Activated T-cell treated with anti-CD3 and anti-CD28 coated beads for 4 hours (primary cell): ENCODE measurements at places on chromosomes 13 and 19.

- no peak for DNase-seq
Observed at GRCh38 chr19:39152066-39152465, 26.5 kb downstream of the PAK4 start.

DNA sequence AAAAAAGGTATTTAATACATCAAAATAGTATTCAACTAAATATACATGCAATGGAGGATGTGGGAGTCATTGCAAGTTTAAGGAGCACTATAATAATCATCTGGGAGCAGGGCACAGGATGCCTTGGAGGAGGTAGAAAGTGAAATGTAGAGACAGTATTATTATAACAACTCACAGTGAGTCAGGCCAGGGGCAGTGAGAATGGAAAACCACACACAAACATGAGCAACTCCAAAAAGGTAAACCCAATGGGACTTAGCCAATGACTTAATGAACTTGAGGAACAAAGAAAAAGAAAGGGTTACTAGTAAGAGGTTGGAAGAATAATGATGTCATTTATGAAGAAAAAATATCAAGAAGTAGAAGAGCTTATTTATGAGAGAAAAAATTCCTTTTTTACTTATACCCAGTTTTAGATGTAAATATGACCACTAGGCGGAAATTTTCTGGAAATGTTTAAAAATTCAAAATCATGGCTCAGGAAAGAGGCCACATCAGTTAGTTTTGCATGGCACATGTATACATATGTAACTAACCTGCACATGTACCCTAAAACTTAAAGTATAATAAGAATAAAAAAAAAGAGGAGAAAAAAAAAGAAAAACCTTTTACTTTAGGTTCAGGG is 389.3 kb downstream of the SUCLA2 start:
- no peak for DNase-seq

GRCh38 chr13:111512707-111513106 is 192.3 kb downstream of the TEX29 start:
- DNase-seq = no peak

GRCh38 chr13:51286135-51287002 is 53.1 kb upstream of the SERPINE3 start:
- peak; percentile 59 for DNase-seq

- DNase-seq = no peak
Observed at GRCh38 chr13:76993021-76993420, 1.1 kb downstream of the CLN5 start.

- peak; percentile 92 for DNase-seq
Observed at GRCh38 chr19:52397310-52398080, at the start of gene ZNF528. Gene ZNF528, plus strand, starts transcription at chr19:52397849. Its CDS starts 4,165 bp downstream, at chr19:52402014.

- no peak for DNase-seq
Observed at GRCh38 chr19:6519289-6519688, 11.5 kb upstream of the TNFSF9 start.

DNA sequence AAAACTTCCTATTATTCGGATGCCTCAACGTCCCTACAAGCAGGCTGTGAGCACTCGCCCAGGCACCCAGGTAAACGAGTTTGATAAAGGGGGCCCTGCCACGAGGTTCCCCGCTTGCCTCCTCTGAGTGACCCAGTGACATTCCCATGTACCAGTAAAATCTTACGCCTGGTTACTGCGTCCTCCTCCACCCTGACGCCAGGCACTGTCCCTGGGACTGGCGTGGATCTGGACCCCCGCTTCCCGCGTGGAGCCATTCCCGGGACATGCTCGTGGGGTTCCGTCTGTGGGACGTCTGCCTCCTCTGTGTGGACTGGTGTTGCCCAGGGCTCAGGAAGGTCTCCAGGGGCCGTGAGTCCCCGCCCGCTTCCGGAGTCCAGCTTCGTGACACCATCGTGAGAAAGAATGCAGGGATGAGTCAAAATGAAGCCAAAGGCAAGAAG is 407 bp upstream of the ZNF550 start:
- no peak for DNase-seq

- no peak for DNase-seq
Observed at GRCh38 chr19:52700673-52701072, 34.2 kb downstream of the ZNF611 start.

GRCh38 chr13:30346153-30346788 is 38.9 kb upstream of the KATNAL1 start:
- peak; percentile 33 for DNase-seq

DNA sequence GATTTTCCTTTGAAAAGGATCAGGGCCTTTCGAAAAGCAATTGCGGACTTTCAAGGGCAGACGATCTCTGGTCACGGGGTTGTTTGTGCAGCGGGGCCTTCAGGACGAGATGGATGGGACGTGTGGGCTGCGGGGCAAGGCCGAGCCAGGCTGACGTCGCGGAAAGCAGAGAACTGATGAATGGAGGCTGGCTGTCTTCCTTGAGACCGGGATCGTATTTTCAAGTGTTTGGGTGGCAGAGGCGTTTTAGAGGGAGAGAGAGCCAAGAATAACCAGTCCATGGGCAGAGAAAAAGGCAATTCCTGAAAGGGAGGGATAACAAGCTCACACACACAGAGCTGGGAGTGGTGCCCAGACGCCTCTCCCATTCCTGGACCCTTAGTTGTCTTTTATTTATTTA is 138.9 kb upstream of the USP29 start:
- no peak for DNase-seq

DNA sequence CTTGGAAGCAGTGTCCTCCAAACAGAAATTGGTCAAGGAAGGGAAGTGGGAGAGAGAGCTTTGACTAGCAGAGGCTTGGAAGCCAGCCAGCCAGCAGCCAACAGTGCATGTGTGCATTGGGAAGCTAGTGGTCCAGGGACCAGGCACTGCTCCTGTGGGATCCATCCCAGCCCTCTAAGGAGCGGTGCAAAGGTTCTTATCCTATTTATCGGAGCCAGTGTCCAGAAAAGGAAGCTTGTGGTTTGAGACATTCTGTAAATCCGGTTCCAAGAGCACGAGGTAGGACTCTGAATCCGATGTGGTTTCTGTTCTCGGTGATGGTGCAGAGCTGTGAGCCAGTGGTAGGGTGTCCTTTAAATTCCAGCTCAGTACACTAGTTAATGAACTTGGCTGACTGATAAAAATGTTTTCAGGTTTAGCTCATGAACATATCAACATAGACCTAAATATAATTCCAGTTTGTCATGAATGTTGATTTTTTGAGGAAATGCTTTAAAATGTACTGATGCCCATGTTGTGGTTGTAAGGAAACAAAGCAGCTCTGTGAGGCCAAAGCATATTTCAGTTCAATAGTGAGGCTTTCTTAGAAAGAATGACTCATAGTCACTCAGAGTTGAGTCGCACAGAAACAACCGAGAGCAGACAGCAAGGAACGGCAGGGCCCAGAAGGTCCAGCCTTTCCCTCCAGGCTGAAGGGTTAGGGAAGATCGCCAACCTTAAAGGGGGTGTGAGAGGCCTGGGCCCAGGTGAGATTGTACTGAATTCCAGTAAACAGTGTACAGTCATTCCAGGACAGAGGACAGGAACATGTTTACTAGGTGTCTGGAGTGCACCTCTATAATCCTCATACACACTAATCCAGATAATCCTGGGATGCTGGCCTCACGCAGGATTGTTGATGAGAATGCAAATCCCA is 21.5 kb upstream of the GARRE1 start:
- DNase-seq = no peak

DNA sequence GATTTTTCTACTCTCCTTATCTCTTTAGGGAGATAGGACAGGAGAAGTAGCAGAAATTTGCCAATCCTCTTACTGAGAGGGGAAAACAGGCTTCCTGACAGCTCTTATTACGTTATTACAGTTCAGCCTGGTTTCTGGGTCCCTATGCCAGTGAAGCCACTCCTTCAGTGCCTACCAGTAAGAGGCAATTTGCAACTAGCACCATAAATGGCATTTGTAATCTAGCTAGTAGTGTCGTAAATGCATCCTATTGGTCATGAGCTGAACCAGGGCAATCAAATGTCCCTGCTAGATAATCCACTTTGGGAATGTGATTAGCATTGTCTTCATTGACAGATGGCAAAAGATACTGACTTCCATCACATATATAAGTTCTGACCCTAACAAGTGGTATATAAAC is 428.8 kb downstream of the DCT start:
- no peak for DNase-seq

GRCh38 chr19:39065928-39066327 is 18.2 kb upstream of the ACP7 start:
- DNase-seq = no peak

- no peak for DNase-seq
Observed at GRCh38 chr13:96089749-96090239, at the start of gene HS6ST3. Gene HS6ST3, plus strand, starts transcription at chr13:96090107.

GRCh38 chr13:99191900-99192399 is 8.7 kb upstream of the UBAC2 start:
- DNase-seq = no peak

DNA sequence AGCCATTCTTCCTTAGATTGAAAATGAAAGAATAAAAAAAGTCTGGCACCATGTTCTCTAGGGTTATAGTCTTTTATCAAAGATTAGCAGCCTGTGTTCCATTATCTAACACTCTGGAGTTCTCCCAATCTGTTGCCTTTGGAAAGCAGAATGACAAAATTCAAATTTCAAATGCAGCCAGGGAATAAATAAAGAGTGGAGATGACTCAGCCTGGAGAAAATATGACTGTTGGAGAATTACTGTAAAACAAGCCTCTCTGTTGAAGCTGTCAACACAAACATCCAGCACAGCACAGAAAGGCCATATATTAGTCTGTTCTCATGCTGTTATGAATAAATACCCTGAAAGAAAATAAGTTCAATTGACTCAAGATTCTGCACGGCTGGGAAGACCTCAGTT is 650.5 kb upstream of the SLC10A2 start:
- no peak for DNase-seq

- DNase-seq = no peak
Observed at GRCh38 chr19:36672368-36672767, 5.7 kb upstream of the ZNF461 start.

DNA sequence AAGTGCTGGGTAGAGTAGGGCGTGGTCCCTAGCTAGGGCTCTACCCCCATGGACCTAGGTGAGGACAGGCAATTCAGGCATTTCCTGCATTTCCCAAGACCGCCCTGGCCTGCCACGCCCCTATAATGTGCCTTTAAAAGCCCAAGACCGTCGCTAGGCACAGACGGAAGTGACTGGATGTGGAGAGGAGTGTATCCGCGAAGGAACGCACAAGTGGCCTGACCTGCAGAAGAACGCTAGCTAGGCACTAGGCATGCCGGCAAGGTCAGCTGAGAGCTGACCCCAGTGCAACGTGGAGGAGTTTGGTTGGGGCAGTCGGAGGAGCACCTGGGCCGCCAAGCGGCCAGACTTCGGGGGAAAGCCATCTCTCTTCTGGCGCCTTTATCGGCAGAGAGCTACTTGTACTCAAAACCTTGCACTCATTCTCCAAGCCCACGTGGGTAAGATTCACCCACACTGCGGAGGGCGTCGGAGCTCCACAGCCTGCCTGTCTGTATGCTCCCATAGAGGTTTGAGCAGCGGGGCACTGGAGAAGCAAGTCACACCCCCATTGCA is 370.0 kb downstream of the FGF9 start:
- no peak for DNase-seq

GRCh38 chr13:31722673-31723072 is 16.7 kb upstream of the RXFP2 start:
- DNase-seq = no peak

GRCh38 chr13:107065036-107065435 is 497.1 kb upstream of the ARGLU1 start:
- DNase-seq = no peak

DNA sequence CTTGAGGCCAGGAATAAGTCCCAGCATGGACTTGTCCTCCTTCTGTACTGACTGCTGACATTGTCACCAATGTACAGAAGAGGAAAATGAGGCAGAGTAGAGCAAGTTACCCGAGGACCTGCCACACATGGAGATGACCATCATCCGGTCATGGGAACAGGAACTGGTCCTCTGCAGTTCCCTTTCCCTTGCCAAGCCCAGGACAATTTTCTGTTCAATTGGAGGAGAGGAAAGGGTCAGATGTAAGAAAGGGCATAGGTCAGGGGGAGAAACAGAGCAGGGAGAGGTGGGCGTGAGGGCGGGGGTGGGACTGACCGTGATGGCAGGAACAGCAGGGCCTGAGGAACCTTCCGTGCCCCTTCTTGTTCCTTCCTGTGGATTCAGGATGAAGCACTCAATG is 18.6 kb downstream of the PHLDB3 start:
- no peak for DNase-seq

- DNase-seq = no peak
Observed at GRCh38 chr19:31506102-31506501, 156.9 kb upstream of the TSHZ3 start.

DNA sequence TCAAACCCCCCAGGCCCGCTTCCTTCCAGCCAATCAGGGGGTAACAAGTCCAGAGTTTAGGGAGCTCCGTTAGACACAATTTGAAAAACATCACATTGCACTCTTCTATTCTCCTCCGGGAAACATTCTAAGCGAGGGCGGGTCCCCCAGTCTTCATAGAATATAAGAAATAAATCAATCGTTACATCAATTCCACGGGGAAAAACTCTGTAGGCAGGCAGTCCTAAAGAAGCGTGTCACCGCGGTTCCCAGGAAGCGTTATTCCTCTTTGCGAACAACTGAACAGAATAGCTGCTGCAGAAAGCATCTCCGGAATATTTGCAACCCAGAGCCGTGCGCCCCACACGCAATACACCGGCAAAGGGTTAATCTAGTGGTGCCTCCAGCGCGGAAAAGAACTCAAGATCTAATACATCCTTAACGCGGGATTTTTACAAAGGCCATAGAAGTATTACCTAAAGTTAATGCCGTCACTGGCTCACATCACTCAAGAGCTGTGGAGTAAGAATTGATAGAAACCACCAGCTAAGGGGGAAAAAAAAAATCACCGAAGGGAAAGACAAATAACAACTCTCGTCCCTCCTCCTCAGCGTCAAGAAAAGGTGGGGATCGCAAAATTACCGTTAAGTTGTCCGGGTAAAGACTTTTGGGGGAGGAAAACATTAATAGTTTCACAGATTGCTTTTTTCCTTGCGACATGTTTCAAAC is 65.1 kb downstream of the KCNRG start:
- DNase-seq = no peak

DNA sequence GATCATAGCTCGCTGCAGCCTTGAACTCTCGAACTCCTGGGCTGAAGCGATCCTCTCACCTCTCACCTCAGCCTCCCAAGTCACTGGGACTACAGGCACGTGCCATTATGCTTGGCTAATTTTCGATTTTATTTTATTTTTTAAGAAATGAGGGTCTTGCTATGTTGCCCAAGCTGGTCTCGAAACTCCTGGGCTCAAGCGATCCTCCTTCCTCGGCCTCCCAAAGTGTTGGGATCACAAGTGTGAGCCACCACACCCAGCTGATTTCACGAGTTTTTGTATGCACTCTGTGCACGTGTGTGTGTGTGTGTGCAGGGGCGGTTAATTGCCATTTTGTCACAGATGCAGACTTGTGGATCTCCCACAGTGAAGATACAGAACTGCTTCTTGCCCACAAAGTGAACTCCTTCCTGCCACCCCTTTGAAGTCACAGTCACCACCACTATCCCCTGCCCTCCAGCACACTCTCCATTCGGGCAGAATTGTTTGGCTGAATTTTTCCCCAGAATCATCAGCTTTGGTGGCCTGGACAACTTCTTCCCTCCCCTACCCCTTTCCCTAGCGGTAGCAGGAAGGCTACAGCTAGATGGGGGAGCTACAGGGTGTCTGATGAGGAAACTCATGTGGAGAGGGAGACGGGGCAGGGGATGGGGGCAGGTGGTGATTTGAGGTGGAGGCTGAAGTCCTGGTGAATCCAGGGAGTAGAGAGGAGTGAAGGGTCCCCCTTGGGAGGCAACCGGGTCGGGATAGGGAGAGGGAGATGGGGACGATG is 59.6 kb downstream of the CELF5 start:
- no peak for DNase-seq

GRCh38 chr19:6056801-6057650 is 53.3 kb downstream of the RFX2 start:
- DNase-seq = no peak
